Astrocyte of the cerebellum (primary cell): ENCODE measurements at places on chromosomes 6 and 20.

DNA sequence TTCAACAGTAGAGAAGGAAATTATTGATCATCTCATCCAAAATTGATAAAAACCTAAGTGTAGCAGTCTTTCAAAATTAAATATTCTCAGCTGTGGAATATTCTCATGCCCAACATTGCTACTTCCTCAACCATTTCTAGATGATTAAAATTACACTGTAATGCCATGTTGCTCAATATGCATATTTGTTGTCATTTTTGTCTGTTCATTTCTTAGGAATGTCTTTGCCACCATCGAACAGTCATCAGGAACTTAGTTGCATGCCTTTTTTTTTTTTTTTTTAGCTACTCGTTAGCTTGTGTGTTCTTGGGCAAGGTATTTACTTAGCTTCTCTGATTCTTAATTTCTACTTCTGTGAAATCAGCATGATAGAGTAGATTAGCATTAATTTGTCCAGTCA lies 188.6 kb downstream of the DTNBP1 start:
- DNase-seq, result no peak

- DNase-seq, result no peak
These were observed 391.5 kb upstream of the MANEA start for GRCh38 chr6:95185874-95186273.

- no peak for DNase-seq
These were observed 89.7 kb downstream of the ATXN1 start for GRCh38 chr6:16671302-16672289.

DNA sequence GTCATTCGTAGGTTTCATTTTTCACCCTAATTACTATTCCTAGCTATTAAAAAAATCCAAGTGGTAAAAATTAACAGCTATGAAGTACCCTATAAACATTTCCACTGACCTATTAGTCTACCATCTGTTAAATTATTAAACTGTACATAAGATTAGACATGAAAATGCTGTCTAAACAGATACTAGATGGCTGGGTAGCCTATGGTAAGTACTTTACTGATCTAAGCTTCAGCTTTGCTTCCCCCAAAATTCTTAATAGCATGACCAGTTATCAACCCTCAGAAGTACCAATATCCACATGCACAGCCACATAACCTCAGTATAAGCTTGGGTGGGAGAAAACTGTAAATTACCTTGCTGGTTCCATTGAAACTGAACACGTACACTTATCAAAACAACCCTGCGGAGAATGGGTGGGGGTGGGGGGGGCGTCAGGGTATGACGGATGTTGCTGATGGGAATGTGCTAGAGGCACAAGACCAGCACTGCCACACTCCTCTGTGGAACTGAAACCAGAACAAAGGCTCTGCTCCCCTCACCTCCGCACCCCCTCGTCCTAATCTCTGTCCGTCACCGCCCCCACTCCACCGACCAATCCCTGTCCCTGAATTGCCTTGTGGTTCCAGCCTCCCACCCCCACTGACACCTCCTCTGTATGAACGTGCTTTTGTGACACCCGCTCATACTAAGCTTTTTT lies 45.3 kb downstream of the B4GALT5 start:
- no peak for DNase-seq
